ENCODE measurements at places on chromosomes 6 and 20. TPM values are rescaled to one million over a fixed set of nuclear protein-coding genes. Genes with fewer than 3 reads are reported as not detected.

The TRIM40 gene
- total RNA-seq: not detected

GRCh38 chr20:53841741-53842140 is 228.7 kb downstream of the BCAS1 start:
- DNase-seq: no peak

The SLC32A1 gene
- not detected for total RNA-seq

The DBNDD2 gene
- total RNA-seq: 57.0 TPM

The GTF2H4 gene
- total RNA-seq: 16.7 TPM

- DNase-seq: no peak
Observed at GRCh38 chr6:158066136-158066781, 84.6 kb downstream of the SYNJ2 start.

DNA sequence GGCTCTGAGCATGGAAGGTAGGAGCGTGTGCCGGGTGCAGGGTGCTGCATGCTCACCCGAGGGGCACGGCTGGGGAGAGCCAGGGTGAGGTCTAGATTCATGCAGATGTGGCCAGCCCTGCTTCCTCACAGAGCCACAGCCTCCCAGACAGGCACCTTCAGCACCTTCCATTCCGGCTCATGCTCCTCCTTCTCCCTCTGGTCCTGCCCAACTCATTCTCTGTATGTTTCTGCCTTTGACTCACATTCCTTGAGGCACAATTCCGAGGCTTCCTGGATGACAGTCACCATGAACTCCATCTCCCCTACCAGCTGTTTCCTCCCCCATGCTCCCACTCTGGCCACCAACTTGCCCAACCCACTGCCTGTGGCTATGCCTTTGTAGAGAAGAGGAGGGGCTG is 35.4 kb downstream of the DACT2 start:
- DNase-seq: no peak

DNA sequence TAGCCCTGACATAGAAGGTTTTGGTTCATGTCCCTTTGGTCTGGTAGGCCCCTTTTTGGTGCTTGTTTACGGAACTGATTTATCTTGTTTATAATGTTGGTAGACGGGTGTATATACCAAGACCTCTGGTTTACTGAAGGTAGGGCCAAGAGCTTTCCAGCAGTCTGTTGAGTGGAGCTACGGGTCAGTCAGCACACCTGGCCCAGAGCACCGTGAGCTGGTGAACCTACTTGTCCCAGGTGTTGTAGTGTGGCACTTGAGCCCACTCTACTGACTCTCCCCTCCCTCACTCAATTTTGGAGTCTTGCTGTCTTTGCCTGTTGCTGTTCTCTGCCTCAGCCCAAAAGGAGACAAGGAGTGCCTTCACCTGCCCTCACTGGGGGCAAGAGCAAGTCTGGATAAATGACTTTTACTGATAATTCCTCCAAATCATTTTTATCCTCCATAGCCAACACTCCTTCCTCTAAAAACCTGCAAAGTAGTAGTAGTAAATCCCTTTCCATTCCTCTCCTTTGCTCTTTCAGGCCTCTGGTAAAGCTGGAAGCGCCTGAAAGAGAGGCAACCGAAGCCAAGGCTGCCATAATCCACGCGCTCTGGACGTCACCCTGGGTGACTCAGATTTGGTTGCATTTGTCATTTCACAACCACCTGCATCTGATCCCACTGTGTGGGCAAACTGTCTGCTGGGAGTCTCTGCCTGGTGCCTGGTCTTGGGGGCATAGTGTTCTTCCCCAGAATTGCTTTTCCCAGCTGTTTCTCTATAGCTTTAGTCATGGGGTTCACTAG is 22.2 kb downstream of the RREB1 start:
- no peak for DNase-seq

The C6orf58 gene
- not detected for total RNA-seq

The LHFPL5 gene
- not detected for total RNA-seq

- DNase-seq: no peak
Observed at GRCh38 chr6:105879146-105879545, 207.0 kb upstream of the PRDM1 start.

- DNase-seq: no peak
Observed at GRCh38 chr6:128057541-128057940, 156.7 kb upstream of the THEMIS start.

DNA sequence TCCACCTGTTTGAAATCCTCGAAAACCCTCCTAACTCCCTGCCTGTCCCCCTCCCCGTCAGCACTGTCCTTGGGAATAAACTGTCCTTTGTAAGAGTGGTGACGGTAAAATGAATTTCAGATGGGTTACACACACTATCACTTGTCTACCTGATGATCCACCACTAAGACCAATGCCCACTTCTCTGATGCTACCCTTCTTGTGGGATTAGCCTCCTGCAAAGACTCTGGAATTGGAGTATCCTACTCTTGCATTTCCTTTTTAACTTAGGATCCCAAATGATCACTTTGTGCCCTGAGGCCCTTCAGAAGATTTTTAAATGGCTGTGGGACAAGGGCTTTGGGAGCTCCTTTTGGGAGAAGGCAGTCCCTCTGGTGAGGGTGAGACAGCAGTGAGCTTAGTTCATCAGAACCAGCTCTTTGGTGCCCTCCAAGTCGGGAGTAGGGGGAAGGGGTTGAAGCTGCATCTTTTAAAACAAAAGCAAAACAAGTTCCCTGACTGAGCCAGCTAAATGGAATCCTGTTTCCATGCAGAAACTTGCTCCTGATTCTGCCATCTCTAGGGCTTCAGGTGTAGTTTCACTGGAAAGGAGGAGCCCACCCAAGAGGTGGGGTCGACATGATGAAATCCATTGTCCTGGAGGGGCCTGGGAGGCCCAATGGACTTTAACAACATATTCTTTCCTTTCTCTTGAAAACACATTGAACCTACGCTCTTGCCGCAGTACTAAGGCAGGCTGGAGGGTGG is 86.5 kb downstream of the ASXL1 start:
- no peak for DNase-seq

DNA sequence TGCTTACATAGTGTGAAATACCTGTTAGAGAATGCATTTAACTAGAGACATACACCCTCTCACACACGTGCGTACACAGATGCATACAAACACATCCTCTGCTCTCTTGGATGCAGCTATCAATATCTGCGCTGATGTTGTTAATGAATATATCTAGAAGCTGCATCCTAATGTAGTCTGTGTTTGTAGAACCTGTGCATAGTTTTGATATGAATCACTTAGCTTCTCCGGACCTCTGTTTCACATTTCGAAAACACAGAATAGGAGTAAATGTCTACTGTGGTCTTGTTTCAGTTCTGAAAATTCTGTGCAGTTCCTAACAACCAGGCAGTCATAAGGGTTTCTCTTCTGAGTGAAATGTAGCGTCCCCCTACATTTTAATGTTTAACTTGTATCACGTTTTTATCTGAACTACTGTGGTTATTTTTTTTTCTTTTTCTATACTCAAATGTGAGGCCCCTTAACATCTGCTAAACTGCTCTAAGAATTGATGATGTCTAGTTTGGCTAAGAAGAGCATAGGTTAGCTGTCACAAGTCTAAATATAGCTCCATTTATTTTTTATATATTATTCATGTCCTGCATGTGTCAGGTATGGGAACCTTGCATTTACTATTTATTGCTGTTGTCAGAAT is 254.5 kb downstream of the TMEM242 start:
- DNase-seq: no peak

The SMOC2 gene
- 22.1 TPM for total RNA-seq

- DNase-seq: no peak
Observed at GRCh38 chr20:44886266-44886651, 754 bp downstream of the YWHAB start.

DNA sequence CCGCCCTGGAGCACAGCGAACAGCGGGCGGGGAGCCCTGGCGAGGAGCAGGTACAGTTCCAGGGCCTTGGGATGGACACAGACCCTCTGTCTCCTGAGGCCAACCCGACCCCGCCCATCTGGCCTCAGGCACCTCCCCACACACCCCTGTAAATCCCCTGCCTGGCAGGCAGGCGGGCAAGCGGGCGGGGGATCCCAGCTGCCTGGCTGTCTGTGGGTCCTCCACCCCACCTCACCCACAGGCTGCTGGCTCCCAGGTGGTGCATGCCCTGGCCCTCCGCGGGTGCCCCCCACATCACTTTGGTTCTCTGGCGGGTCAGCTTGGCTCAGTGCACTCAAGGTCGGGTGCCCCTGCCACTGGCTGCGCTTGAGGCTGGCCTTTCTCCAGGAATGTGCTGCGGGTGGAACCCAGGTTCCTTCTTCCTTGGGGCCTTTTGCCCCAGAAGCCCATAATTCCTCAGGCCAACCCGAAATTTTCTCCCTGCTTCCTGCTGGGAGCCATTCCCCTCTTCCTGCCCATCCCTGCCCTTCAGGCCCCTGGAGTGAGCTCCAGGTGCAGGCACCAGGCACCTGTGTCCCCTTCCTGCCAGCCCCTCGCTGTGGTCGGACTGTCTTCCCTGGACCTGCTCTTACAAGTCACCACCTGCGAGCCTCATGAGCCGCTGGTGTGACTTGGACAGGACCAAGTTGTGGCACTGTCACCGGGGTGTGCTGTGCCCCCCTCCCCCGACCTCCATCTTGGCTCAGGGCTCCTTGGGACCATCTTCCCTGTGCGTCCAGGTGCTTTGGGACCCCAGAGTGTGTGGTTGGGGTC is 5.3 kb upstream of the TNFRSF6B start:
- DNase-seq: no peak

- no peak for DNase-seq
Observed at GRCh38 chr20:10454151-10454750, 19.1 kb downstream of the SLX4IP start.

The SAMHD1 gene
- total RNA-seq: 142 TPM

GRCh38 chr20:24649787-24650490 is 180.5 kb downstream of the SYNDIG1 start:
- DNase-seq: no peak

- no peak for DNase-seq
Observed at GRCh38 chr6:22442826-22443225, 126.5 kb upstream of the HDGFL1 start.

The C6orf132 gene
- total RNA-seq: 78.6 TPM

- no peak for DNase-seq
Observed at GRCh38 chr6:142013287-142013686, 119.4 kb upstream of the GJE1 start.

- DNase-seq: no peak
Observed at GRCh38 chr6:78580923-78581322, 286.4 kb upstream of the IRAK1BP1 start.

DNA sequence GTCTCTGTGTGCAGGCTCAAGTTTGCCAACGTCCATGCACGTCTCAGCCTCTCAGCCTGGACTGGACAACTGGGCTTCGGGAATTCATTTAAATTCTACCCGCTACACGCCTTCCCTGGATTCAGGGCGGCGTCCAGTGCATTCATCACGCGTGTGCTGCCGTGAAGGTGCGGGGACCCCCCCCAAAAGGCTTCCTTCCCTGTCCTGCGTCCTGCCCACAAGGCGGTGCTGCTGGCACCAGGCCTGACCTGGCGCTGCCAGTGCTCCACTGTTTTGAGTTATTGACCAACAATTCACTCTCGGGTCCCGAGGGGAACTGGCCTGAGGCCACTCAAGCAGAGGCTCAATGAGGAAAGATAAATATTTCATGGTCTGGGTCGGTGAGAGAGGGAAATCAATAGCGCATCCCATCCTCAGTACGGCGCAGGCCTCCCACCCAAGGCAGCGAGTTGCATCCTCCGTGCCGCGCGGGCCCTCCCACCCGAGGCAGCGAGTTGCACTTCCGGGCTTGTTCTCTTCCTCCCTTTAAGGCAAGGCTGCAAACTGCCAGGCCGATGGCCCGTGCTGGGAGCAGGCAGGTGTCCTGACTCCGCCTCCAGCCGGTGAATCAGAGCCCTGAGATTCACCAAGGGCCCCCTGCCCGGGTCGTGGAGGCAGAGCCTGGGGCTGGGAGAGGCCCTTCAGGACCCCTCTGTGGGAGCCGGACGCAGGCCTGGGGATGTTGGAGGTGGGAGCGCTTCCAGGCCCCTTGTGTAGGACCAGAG is 22.8 kb upstream of the BHLHE23 start:
- DNase-seq: no peak

DNA sequence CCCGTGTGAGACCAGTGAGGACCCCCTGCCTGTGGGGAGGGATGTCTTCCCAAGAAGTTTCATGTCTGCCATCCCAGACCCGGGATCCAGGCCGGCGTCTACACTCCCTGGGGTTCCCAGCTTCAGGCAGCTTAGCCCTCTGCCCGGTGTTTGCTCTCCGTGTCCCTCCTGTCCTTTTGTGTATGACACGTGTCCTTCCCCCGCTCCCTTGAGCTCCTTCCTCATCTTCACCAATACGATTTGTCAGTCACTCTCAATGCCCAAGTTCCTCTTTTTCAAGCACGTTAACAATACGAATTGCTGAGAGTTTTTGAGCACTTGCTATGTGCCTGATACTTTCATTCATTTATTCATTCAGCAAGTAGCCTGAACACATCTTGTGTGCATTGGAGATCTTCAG is 115.6 kb upstream of the PTPN1 start:
- no peak for DNase-seq

DNA sequence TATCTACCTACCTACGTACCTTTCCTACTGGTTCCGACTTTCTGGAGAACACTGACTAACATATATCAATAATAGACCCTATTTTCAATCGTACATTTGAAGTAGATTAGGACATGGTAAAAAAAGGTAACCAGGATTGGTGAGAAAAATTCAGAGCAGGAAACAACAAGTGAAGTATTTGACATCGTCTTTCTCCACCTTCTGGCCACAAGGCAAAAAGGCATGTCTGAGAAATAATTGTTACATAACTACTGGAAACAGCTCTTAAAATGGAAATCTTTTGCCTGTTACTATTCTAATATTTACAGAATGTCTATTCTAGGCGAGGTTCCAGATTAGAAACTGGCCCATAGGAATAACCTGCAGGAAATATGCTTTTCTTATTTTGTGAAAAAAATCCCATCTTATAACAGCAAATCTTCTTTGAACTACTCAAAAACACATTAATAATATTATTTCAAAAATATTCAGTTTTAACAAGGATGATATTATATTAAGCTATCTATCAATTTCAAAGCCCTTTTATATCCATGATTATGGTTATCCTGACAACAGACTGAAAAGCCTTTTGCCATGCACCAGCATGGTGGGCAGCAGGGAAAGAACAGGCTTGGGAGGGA is 80.8 kb downstream of the RCAN2 start:
- DNase-seq: no peak

The COL20A1 gene
- not detected for total RNA-seq

The CLIC5 gene
- 3.4 TPM for total RNA-seq

- no peak for DNase-seq
Observed at GRCh38 chr6:21144928-21145327, 448.6 kb upstream of the SOX4 start.

DNA sequence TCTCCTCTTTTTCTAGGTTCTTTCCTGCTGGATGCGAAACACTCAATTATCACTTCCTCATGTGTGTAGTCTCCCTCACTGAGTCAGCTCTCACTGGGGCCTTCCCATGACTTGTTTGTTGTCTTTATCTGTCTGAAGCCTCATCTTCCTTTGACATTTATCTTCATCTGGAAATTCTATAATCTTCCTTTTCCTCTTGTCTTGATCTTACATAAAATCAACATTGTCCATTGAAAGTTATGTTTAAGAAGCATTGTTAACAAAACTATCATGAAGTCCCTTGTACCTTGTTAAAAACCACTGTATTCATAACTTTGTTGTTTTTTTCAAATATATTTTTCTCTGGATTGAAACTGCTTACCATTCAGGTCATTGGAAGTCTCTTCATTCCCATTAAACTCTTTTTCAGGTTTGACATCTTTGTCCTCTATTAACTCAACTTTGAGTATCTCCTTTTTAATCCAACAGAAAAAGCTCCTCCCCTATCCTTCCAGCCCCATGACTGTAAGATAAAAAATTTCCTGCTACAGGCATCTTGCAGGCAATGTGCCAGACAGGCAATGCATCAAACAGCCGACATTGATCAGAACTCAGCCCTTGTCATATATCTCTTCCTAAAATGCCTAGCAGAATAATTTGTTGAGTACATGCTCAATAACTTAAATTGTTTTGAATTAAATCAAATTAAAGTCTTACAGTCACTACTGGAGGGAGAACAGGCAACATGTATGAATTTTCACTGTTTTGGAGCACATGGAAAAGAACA is 34.8 kb downstream of the MYLIP start:
- no peak for DNase-seq

All from vagina (tissue), 2 donors.